Natural killer cell treated with Interleukin-12 subunit alpha and Interleukin-12 subunit beta and Interleukin-15 and Interleukin-18, amount 100 ng/mL, for 72 hours (primary cell): ENCODE measurements at places on chromosomes 7 and 10. TPM values are rescaled to one million over a fixed set of nuclear protein-coding genes. Genes with fewer than 3 reads are reported as not detected.
A peak's percentile ranks its signal among the peaks of the same experiment; 100 is the strongest.

The TACC2 gene
- not detected for total RNA-seq

The PRR15 gene
- not detected for total RNA-seq

The ZP3 gene
- total RNA-seq, result 0.39 TPM

The RTKN2 gene
- 1.2 TPM for total RNA-seq

The CLDN3 gene
- total RNA-seq, result not detected

The NPSR1 gene
- not detected for total RNA-seq

The KEL gene
- not detected for total RNA-seq

- DNase-seq, result no peak
These were observed 393.2 kb upstream of the FOXK1 start for GRCh38 chr7:4288791-4289394.

DNA sequence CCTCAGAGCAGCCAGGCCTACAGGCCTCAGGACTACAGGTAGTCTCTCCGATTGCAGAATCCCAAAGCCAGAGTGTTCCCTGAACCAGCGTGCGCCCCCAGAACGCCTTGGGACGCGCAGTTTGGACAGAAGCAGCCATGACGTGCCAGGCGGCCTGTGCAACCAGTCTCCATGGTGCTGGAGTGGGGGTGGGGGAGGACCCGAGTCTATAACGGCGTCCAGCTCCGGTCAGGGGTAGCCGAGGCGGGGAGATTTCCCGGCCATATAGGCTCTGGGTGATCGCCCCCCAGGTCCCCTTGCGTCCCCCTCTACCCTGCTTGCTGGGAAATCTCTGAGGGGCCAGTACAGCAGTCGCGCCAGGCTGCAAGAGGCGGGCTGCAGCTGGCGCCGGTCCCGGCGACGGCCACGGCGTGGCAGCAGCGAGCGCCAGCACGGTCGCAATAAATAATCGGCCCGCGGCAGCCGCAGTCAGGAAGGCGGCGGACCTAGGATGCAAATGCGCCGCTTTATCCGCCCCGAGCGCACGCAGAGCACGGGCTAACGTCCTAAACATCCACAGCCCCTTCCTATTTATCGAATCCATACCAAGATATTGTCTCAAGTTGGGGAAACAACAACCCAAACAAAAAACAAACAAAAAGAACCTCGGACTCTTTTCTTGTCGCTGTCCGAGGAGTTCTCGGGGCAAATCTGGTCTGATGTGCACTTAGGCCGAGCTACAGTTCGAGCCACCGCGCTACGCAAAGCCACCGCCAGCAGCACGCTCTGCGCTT, 1.6 kb downstream of the HOXA3 start:
- DNase-seq, result peak; percentile 74

DNA sequence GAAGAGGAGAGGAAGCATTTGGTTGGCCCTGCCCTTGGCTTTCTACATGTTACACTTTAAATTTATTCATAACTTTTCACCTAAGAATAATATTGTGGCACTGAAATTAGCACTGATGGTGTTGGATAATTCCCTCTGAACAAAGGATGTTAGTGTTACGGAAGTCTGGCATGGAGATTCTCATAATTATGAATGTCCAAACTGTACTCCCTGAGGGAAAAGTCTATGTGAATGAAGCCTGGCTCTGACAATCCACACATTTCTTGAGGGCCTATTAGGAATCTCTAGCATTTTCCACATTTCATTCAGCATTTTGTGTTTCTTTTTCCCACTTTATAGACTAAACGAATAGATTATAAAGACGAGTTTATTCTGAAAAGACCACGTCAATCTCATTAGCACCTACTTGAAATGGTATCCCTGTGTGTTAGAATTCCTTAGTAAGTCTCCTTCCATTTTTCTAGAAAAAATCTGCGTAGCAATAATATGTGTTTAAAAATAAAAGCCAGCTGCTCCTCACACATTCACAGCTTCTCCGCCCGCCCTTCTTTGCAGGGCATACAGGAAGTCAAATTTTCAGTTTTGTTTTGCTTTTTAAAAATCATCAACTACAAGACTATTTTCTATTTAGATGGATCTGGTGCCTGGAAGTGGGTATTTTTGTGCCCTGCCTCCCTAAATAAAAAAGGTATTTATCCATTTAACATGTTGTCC, 131.8 kb upstream of the PALS2 start:
- DNase-seq, result no peak

DNA sequence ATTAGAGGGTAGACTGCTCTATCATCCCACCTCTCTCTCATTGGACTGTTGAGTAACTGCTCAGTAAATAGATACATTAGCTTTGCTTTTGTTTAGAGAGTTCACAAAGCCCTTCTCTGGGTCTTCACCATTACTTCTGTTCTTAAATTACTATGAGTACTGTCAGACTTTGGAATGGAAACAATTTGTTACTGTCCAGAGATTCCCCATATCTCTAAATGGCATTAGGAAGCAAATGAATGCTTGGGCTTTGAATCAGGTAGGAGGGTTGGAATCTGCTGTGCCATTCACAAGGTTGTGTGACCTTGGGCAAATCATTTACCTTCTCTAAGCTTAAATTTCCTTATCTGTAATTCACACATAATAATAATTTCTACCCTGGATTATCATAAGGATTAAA, 541.0 kb upstream of the FZD8 start:
- DNase-seq, result no peak

- DNase-seq, result no peak
These were observed 67.1 kb upstream of the RPA3 start for GRCh38 chr7:7785344-7785973.

GRCh38 chr10:62811159-62811875, 4.8 kb downstream of the EGR2 start:
- peak; percentile 89 for DNase-seq

DNA sequence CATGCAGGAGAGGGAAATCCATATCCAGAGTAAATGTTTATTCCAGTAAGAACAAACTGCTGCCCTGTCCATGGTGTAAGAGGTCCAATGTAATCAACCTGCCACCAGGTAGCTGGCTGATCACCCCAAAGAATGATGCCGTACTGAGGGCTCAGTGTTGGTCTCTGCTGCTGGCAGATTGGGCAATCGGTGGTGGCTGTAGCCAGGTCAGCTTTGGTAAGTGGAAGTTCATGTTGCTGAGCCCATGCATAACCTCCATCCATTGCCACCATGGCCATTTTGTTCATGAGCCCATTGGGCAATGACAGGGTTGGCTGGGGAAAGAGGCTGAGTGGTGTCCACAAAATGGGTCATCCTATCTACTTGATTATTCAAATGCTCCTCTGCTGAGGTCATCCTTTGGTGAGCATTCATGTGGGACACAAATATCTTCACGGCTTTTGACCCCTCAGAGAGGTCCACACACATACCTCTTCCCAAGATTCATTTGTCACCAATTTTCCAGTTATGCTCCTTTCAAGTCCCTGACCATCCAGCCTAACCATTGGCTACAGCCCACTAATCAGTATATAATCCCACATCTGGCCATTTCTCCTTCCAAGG, 23.3 kb upstream of the PAPSS2 start:
- DNase-seq, result no peak

DNA sequence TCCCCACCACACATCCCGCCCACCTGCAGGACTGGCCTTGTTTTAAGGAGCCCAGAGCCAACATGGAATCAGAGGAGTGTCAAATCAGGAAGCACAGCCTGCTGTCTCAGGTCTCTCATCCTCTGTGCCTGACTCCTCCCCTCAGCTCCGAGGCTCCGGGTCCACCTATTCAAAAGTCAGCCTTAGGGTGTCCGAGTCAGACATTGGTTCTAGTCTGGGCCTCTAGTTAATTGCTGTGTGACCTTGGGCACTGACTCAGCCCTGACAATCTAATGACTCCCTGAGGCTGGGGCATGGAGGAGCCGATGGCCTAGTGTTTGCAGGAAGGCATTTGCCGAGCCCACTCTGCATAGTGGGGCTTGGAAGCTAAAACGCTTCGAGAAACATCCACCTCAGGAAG, 223.1 kb upstream of the PPP2R2D start:
- no peak for DNase-seq

DNA sequence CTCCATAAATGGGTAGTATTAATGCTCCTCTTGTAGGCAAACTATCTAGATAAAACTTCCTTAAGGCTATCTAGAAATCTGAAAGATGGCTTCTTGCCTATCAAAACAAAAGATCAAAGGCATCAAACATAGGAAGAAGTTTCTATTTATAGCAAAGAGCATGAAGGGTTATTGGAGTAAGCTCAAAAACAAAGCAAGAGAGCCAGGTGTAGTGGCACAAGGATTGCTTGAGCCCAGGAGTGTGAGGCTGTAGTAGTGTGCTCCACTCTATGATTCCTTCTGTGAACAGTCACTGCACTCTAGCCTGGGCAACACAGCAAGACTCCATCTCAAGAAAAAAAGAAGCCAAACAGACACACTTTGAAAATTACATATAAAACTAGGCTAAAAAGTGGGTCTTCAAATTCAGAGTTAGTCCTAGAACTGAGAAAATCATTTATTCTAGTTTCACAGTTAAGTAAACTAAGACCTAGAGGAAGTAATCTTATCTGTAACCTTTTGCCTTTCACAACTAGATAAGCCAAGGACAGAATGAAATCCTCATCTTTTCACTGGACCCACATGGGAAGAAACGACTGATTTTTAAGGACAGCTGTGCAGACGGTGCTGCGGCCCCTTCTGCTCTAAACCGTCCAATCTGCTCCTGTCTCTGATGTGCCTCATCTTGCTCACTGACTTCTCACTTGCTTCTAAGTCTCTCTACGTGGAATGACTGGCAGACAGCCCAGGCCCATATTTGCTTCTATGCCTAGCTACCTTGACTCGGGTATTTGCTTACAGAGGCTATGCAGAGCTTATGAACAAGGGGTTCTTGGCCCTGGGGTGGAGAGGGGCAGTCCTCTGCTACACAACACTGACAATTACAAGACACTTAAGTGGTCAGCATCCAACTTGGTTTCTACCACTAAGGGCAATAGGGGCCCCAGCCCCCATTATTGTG, 50.0 kb downstream of the ESYT2 start:
- DNase-seq, result no peak

GRCh38 chr10:21099291-21100062, 202.4 kb upstream of the NEBL start:
- DNase-seq, result no peak

DNA sequence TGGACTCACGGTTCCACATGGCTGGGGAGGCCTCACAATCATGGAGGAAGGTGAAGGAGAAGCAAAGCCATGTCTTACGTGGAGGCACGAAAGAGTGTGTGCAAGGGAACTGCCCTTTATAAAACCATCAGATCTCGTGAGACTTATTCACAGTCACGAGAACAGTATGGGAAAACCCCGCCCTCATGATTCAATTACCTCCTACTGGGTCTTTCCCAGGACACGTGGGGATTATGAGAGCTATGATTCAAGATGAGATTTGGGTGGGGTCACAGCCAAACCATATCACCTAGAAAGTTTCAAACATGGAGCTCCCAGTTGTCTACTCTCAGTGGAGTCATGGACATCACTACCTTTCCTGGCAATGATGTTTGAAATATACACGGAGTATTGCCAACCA, 49.6 kb downstream of the CYCS start:
- DNase-seq, result no peak

- DNase-seq, result no peak
These were observed 21.5 kb upstream of the NAMPT start for GRCh38 chr7:106306256-106306655.

DNA sequence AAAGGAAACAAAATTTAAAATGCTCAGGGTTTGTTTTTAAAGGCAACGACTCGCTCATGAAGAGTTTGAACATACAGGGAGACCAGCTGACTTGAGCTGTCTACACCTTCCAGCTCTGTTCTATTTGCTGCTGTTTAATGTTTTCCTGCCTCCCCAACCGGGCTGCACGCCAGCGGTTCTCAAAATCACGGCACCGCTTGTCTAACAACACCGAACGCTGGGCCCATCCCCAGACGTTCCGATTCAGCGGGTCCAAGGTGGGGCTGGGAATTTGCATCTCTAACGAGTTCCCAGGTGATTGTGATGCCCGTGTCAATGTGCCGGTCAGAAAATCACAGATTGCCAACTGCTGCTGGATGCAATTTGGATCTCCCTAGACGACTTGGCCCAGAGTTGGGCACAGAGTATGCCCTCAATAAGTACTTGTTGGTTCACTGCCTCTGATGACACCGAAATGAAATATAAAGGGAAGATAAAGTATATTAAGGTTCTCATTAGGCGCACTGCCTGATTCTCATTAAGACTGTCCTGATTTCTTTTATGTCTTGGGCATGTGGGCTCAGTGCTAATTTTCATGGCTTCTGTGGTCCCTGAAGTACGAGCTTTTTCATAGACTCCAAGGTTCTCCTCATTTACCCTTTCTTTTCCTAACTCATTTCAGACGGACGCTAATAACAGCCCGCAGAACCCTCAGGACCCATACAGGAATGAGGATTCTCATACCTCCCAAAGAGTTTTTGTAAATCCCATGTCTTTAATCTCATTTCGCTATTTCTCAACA, 28.5 kb downstream of the CELF2 start:
- DNase-seq, result no peak
